Thoracic aorta (tissue), 2 donors: ENCODE measurements at places on chromosomes 16 and 17.
A peak's percentile ranks its signal among the peaks of the same experiment; 100 is the strongest.

- no peaks in the 10 kb centered on the region for H3K27me3 ChIP-seq
- H3K4me3 ChIP-seq: no peak overlapping the region
- DNase-seq: no peak
- H3K36me3 ChIP-seq: peaks cover 11% of the 10 kb centered on the region
- peak overlapping the region; percentile 62 for H3K27ac ChIP-seq
Observed at GRCh38 chr17:38485146-38485468, 56.8 kb downstream of the ARHGAP23 start.

- peaks cover 32% of the 10 kb centered on the region for H3K4me1 ChIP-seq
- DNase-seq: no peak
- H3K27me3 ChIP-seq: no peaks in the 10 kb centered on the region
- peak overlapping the region; percentile 45 for H3K4me3 ChIP-seq
Observed at GRCh38 chr17:1590747-1591473, 28.3 kb upstream of the PITPNA start.

DNA sequence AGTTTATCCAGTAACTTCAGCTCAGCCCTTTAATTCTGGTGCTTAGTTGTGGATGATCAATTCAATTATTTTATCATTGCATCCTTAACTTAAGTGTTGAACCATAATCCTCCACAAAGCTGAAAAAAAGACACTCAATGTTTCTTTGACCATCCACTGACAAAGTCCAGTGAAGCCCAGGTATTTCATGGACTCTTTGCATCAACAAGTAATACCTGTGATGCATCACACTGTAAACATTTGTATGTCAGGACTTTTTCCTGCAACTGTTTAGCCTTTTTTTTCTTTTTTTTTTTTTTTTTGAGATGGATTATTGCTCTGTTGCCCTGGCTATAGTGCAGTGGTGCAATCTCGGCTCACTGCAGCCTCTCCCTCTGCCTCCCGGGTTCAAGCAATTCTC lies 6.6 kb upstream of the NFAT5 start:
- H3K36me3 ChIP-seq: no peaks in the 10 kb centered on the region
- no peak overlapping the region for H3K27ac ChIP-seq
- no peaks in the 10 kb centered on the region for H3K27me3 ChIP-seq
- DNase-seq: no peak
- H3K4me3 ChIP-seq: no peak overlapping the region

GRCh38 chr17:7887038-7887481 lies 1.5 kb upstream of the CHD3 start:
- H3K4me3 ChIP-seq: peak overlapping the region; percentile 94
- peak overlapping the region; percentile 91 for H3K27ac ChIP-seq
- DNase-seq: no peak
- no peaks in the 10 kb centered on the region for H3K27me3 ChIP-seq
- peaks cover 15% of the 10 kb centered on the region for H3K36me3 ChIP-seq

DNA sequence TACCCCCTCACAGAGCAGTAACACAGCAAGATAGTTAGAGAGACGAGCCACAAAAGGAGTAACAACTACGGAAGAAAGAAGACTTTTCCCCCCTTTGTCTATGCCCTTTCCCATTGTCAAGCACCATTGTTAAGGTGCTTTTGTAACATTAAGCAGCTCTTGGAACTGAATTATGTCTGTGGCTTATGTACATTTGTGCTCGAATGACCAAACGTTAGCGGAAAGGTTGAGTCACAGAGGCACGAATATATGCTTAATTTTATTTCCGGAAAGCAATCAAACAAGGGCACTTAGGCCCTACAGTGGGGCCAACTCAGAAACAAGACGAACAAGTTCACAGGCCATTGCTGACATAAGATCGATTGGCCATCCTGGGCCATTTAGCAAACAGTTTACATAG lies 109.5 kb downstream of the ANKFN1 start:
- no peaks in the 10 kb centered on the region for H3K4me1 ChIP-seq
- H3K4me3 ChIP-seq: no peak overlapping the region
- H3K27me3 ChIP-seq: no peaks in the 10 kb centered on the region
- H3K36me3 ChIP-seq: no peaks in the 10 kb centered on the region

DNA sequence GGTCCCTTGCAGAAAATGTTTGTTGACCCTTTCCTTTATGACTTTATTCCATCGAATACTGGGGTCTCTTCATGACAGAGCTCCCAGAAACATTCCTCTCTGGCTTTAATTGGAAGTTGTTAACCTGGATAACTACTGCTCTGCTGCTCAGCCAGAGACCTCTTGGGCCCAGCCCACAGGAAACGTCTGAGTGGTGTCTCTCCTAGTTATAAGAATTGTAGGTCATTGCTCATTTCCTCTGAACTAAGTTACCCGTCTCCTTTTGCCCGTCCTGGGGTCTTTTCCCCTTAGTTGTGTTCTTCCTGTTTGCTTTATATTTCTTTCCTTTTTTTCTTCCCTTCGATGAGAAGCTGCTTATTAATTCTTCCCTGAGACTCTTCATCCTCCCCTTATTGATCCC lies 9.0 kb downstream of the MAP2K6 start:
- no peak overlapping the region for H3K27ac ChIP-seq
- H3K27me3 ChIP-seq: no peaks in the 10 kb centered on the region
- H3K4me1 ChIP-seq: no peaks in the 10 kb centered on the region

DNA sequence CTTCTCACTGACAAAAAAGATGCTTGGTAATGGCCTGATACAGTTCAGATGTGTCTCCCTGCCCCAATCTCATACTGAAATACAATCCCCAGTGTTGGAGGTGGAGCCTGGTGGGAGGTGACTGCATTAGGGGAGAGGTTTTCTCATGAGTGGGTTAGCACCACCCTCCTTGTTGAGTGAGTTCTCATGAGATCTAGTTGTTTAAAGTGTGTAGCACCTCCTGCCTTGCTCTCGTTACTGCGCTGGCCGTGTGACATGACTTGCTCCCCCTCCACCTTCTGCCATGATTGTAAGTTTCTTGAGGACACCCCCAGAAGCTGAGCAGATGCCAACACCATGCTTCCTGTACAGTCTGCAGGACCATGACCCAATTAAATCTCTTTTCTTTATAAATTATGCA lies 5.0 kb downstream of the TSR1 start:
- H3K4me3 ChIP-seq: no peak overlapping the region
- no peaks in the 10 kb centered on the region for H3K27me3 ChIP-seq
- H3K4me1 ChIP-seq: peaks cover 13% of the 10 kb centered on the region

- no peak overlapping the region for H3K27ac ChIP-seq
- H3K36me3 ChIP-seq: no peaks in the 10 kb centered on the region
- no peaks in the 10 kb centered on the region for H3K27me3 ChIP-seq
- no peak for DNase-seq
- no peak overlapping the region for H3K4me3 ChIP-seq
Observed at GRCh38 chr16:84631886-84632285, 14.0 kb upstream of the COTL1 start.

GRCh38 chr17:67435786-67436185 lies 58.7 kb downstream of the PITPNC1 start:
- H3K27me3 ChIP-seq: no peaks in the 10 kb centered on the region
- no peak overlapping the region for H3K27ac ChIP-seq
- no peak overlapping the region for H3K4me3 ChIP-seq
- no peaks in the 10 kb centered on the region for H3K36me3 ChIP-seq
- H3K4me1 ChIP-seq: no peaks in the 10 kb centered on the region
- no peak for DNase-seq

DNA sequence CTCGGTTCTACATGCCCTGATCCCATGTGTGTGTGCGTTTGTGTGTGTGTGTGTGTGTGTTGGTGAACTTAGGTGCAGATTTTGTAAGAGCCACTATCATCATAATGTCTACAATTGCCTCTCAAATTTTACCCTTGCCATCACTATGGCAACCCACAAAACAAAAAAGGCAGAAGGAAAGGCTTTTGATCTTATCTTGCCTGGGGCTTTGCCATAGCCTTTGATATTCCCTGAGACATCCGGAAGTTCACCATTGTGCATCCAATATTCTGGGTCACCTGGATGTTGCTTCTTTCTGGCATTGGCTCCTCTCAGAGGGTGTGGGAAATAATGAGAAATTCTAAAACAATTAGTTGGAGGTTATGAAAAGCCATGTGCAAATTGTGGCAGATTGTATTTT lies 114.7 kb downstream of the HAPSTR1 start:
- no peaks in the 10 kb centered on the region for H3K4me1 ChIP-seq
- H3K36me3 ChIP-seq: no peaks in the 10 kb centered on the region
- DNase-seq: no peak
- no peaks in the 10 kb centered on the region for H3K27me3 ChIP-seq
- H3K27ac ChIP-seq: no peak overlapping the region

DNA sequence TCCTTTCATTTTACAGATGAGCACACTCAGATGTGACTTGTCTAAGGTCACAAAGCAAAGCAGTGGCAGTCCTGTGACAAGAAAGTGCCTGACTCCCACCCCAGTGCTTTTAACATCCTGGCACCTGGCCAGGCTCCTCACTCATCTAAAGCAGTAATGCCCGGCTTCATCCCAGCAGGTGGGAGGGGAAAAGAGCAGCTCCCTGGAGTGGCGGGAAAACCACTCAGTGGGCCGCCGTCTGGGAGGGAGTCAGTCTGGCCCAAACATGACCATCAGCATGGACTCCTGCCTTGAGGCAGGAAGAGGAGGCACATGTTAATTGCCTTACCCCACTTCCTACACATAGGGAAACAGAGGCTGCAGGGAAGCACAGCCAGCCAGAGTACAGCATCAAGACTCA lies 2.6 kb downstream of the PCGF2 start:
- H3K4me1 ChIP-seq: peaks cover 14% of the 10 kb centered on the region
- no peak overlapping the region for H3K27ac ChIP-seq
- no peaks in the 10 kb centered on the region for H3K27me3 ChIP-seq
- no peaks in the 10 kb centered on the region for H3K36me3 ChIP-seq
- no peak overlapping the region for H3K4me3 ChIP-seq

- no peak for DNase-seq
- peaks cover 49% of the 10 kb centered on the region for H3K4me1 ChIP-seq
- no peaks in the 10 kb centered on the region for H3K27me3 ChIP-seq
- H3K36me3 ChIP-seq: no peaks in the 10 kb centered on the region
- H3K4me3 ChIP-seq: peak within 1 kb of the TSS; percentile 92
Observed at GRCh38 chr16:4315186-4316107, at the start of gene GLIS2. Gene GLIS2 (plus strand): TSS chr16:4316067. CDS start chr16:4332281, 16,214 bp downstream.

DNA sequence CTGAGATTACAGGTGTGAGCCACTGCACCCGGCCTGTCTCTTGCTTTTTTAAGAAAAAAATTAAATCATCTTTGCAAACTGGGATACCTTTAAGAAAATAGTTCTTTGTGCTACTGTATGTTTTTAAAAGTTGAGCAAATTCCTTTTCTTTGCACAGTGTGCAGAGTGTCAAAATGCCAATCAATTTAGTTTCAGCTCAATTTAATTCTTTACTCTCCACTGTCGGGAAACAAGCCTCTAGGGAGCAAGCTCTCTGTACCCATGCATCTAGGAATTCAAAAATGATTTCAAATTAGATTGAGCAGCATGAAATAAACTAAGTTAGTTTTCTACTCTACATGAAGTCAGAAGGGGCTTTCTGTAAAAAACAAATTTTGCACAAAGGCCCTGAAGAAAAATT lies 141.5 kb upstream of the CORO6 start:
- H3K27me3 ChIP-seq: no peaks in the 10 kb centered on the region
- DNase-seq: no peak
- no peak overlapping the region for H3K4me3 ChIP-seq
- H3K4me1 ChIP-seq: peaks cover 10% of the 10 kb centered on the region
- H3K36me3 ChIP-seq: no peaks in the 10 kb centered on the region

DNA sequence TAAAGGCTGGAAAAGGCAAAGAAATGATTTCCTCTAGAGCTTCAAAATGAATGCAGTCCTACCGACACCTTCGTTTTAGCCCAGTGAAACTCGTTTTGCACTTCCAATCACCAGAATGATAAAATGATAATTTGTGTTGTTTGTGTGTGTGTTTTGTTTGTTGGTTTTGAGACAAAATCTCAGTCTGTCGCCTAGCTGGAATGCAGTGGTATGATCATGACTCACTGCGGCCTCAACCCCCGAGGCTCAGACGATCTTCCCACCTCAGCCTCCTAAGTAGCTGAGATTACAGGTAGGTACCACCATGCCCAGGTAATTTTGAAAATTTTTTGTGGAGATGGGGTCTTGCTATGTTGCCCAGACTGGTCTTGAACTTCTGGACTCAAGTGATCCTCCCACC lies 3.4 kb upstream of the EVPLL start:
- no peaks in the 10 kb centered on the region for H3K36me3 ChIP-seq
- DNase-seq: no peak
- no peak overlapping the region for H3K27ac ChIP-seq
- no peaks in the 10 kb centered on the region for H3K27me3 ChIP-seq

- H3K36me3 ChIP-seq: no peaks in the 10 kb centered on the region
- H3K4me3 ChIP-seq: no peak overlapping the region
- H3K4me1 ChIP-seq: no peaks in the 10 kb centered on the region
- H3K27ac ChIP-seq: no peak overlapping the region
- no peak for DNase-seq
Observed at GRCh38 chr17:44981221-44981968, 13.3 kb upstream of the C1QL1 start.

- no peak for DNase-seq
- H3K27ac ChIP-seq: no peak overlapping the region
- H3K4me1 ChIP-seq: no peaks in the 10 kb centered on the region
- H3K27me3 ChIP-seq: no peaks in the 10 kb centered on the region
Observed at GRCh38 chr17:33434841-33435240, 141.7 kb upstream of the ASIC2 start.

GRCh38 chr16:66451548-66451947 lies 24.5 kb downstream of the BEAN1 start:
- no peak overlapping the region for H3K4me3 ChIP-seq
- no peak for DNase-seq
- H3K27me3 ChIP-seq: no peaks in the 10 kb centered on the region
- H3K27ac ChIP-seq: no peak overlapping the region
- H3K36me3 ChIP-seq: no peaks in the 10 kb centered on the region

- H3K27ac ChIP-seq: no peak overlapping the region
- no peaks in the 10 kb centered on the region for H3K4me1 ChIP-seq
- no peaks in the 10 kb centered on the region for H3K27me3 ChIP-seq
- H3K4me3 ChIP-seq: no peak overlapping the region
Observed at GRCh38 chr17:33942414-33942813, 312.7 kb upstream of the CCL2 start.

DNA sequence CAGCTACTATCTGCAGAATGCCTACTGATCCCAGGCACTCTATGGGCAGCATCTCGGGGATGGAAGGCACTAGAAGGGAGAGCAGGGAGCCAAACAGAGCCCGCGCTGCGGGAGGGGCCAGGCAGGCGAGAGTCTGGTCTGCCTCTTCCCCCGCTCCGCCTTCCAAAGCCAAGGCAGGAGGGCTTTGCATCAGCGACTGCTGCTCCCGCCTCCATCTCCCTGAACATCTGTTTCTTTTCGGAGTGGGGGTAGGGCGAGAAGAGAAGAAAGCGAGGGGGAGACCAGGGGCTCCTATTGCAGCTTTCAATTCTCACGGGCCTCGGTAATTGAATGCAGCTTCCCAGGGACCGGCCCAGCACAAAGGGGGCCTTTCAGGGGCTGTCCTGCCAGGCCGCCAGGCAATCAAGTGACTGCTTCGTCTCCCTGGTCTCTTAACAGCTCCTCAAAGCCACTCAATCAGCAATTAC lies 31.4 kb upstream of the CDC42EP4 start:
- no peak for DNase-seq
- H3K36me3 ChIP-seq: no peaks in the 10 kb centered on the region
- H3K4me1 ChIP-seq: peaks cover 56% of the 10 kb centered on the region
- peak overlapping the region; percentile 59 for H3K4me3 ChIP-seq
- H3K27me3 ChIP-seq: no peaks in the 10 kb centered on the region
- peak overlapping the region; percentile 58 for H3K27ac ChIP-seq
